ENCODE measurements at places on chromosomes 2 and 18.
A peak's percentile ranks its signal among the peaks of the same experiment; 100 is the strongest.

GRCh38 chr2:138780446-138780880 is 273 bp upstream of the NXPH2 start:
- DNase-seq = no peak

DNA sequence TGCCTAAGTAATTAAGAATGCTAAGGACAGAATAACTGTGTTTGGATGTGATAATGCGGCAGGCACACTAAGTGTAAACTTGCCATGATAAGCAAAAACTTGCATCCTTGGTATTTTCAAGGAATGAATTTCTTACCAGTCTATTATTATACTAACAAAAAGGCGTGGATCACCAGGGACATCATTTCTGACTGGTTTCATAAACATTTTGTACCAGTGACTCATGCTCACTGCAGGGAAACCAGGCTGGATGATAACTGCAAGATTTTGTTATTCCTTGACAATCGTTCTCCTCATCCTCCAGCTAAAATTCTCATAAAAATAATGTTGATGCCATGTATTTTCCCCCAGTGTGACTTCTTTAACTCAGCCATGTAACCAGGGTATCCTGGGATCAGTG is 289.5 kb downstream of the CDCA7 start:
- DNase-seq = no peak

GRCh38 chr2:201472411-201472810 is 20.9 kb downstream of the STRADB start:
- no peak for DNase-seq

- DNase-seq = no peak
These were observed 146.6 kb upstream of the REV1 start for GRCh38 chr2:99636144-99637034.

- no peak for DNase-seq
These were observed 418.2 kb upstream of the SLC39A10 start for GRCh38 chr2:195238826-195239225.

GRCh38 chr2:10028407-10028987 is 14.9 kb upstream of the KLF11 start:
- no peak for DNase-seq

DNA sequence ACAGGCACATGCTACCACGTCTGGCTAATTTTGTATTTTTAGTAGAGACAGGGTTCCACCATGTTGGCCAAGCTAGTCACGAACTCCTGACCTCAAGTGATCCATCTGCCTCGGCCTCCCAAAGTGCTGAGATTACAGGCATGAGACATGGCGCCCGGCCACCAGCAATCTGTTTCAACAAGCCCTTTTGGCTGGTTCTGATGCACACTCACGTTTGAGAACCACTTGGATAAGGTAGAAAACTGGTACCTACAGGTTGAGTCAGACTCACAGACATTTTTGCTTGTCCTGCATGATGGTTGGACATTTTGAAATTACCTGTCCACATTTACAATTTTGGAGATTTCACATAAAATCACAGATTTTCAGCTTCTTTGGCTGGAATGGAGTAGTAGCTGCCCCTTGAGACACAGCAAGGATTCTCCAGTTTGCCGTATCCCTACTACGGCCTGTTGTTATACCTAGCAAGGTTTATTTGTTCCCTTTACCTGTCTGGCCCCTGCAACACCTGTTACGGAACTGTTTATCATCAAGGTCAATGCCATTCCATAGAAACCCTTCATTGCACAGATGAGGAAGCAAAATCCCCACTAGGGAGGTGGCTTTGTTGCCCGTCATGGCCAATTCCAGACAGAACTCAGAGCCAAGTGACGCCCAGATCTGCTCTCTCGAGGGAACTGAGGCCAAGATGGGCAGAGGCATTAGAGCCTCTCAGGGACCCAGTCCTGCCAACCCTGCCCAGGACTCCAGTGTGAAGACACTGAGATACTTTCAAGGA is 31.4 kb upstream of the IGFBP2 start:
- DNase-seq = no peak

GRCh38 chr2:175383286-175383685 is 201.8 kb upstream of the ATP5MC3 start:
- DNase-seq = no peak

DNA sequence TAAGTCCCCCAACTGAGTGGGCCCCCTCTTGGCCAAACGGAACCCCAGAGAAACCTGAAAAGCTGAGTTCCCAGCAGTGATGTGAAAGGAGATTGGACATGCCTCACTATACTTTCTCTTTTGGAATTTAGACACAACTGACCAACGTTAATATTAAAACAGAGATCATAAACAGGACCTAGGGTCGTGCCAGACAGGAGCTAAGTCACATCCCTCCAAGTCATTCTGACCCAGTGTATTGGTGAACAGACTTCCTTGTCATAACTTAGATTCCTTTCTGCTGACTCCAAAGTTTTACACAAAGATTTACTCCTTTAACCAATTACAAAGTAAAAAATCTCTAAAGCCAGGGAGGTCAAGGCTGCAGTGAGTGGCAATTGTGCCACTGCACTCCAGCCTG is 46.9 kb downstream of the UXS1 start:
- DNase-seq = no peak

DNA sequence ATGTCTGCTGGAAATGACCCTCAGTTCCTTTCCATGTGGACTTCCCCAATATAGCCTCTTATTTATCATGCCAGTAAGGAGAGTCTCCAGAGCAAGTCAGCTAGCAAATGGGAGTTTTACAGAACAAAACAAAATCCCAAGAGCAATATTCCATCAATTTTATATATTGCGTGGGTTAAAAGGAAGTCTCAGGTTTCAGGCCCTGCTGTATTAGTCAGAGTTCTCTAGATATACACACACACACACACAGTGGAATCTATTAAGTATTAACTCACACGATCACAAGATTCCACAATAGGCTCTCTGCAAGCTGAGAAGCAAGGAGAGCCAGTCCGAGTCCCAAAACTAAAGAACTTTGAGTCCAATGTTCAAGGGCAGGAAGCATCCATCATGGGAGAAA is 102.8 kb upstream of the MAP2 start:
- no peak for DNase-seq

DNA sequence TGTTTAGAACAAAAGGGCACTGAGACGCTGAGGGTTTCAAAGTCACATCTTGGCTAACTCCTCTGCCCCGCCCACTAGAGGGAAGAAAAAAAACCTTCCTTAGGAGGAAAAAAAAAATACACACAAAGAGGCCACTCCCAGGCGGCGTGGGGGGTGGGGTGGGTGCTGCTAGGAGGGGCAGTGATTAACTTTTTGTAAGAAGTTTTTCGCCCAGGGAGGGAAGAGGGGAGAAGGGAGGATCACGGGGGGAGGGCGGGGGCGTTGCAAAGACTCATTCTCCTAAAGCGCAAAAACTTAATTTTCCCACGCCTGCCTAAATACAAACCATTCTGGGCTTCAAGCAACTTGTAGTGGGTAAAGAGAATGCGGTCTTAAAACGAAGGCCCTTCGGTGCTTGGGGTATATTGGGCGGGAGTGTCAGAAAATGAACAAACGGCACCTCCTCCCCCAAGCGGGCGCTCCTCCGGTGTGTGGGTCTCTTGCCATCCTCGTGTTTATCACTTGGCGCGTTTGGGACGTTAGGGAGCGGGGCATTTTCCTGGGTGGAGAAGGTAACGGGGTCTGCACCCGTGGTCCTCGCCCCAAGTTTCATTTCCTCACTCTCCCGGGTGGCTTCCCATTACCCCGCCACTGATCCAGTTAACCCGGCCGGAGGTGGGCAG is 1.7 kb downstream of the CXCR4 start:
- DNase-seq = peak; percentile 60

- no peak for DNase-seq
These were observed 70.8 kb downstream of the INPP4A start for GRCh38 chr2:98515250-98515991.

DNA sequence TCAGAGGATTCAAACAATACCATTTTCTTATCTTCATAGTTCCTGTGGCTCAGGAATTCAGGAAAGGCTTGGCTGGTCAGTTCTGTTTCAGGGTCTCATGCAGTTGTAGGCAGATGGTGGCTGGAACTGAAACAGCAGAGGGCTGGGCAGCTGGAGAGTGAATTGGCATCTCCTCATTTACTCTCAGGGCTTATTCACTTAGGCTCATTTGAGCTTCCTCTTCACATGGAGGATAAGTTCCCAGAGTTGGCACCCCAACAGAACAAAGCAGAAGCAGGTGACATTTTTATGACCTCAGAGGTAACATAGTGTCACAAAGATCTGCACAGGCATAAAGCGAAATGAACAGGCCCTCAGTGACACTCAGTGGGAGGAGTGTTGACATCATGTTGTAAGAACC is 66.1 kb downstream of the RBBP8 start:
- no peak for DNase-seq

All from activated T-cell treated with anti-CD3 and anti-CD28 coated beads, Interleukin-2, amount 50 U/mL, for 24 hours (primary cell).